Brain pericyte (primary cell): ENCODE measurements at places on chromosomes 6 and 20.

DNA sequence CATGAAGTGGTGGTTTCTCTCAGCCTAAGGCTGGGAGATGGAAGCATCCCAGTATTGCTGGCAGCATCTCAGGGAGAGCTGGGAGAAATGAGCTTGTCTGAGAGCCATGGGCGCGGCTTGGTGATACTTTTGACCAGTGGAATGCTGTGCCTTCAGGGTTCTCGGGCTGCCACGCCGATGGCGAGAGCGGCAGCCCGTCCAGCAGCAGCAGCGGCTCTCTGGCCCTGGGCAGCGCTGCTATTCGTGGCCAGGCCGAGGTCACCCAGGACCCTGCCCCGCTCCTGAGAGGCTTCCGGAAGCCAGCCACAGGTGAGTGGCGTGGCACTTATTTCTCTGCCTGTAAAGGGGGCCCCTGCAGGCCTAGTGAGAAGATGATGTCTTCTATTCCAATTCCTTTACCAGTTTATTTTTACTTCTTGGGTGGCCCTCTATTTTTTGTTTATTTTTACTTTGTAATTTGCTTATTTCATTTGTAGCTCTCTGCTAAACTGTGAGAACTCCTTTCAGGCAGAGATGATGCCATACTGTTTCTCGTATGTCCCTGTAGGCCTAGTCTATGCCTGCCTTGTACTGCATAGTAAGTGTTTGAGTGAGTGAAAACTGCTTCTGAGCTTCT lies 71.7 kb downstream of the ASXL1 start:
- no peak for DNase-seq

DNA sequence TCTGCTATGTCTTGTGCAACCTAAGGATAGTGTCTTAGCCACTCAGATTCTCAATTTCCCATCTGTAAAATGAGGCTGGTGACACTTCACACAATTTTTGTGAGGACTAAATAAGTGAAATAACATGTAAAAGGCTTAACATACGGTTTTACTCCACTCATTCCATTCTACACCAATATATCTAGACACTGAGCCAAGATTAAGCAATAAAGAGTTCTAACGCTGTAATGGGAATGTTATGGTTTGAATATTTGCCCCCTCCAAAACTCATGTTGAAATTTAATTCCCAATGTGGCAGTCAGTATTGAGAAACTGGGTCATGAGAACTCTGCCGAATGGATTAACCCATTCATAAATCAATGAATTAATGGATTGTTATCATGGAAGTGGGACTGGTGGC lies 301.0 kb downstream of the HACE1 start:
- no peak for DNase-seq

GRCh38 chr6:42756722-42757121 lies 10.8 kb upstream of the TBCC start:
- no peak for DNase-seq

GRCh38 chr6:146312608-146313007 lies 231.0 kb upstream of the RAB32 start:
- DNase-seq, result no peak

DNA sequence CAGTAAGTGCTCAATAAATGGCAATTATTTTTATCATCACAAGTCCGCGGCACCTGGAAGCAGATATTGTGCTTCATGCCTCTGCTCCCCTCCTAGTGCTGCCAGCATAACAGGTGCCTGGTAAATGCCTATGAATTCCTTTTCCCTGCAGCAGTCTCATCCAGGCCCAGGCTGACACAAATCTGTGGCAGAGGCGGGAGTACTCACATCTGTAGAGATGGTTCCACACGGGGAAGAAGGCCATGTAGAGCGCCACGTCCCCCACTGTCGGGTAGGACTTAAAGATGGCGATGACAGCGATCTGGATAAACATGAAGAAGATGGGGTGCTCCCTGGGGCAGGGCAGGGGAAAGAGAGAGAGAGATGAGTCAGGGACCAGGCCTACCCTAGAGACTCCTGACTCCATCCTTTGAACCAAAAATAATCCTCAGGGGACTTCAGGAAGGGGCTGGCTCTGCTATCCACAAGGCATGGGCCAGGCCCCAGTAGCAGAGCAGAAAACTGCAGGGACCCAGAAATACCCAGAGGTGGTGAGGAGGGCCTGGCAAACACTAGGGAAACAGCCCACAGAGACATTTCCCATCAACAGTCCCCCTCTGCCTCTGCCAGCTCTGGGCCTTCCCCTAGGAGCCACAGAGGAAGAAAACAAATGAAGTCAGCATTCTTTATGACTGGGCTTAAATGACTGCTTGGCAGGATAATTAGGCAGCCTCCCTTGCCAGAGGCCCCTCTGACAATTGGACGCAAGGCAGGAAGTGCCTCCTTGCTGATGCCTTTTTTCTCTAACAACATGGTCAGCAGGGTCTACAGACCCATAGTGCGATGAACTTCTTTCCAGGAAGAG lies 23.0 kb downstream of the MAP1LC3A start:
- no peak for DNase-seq

DNA sequence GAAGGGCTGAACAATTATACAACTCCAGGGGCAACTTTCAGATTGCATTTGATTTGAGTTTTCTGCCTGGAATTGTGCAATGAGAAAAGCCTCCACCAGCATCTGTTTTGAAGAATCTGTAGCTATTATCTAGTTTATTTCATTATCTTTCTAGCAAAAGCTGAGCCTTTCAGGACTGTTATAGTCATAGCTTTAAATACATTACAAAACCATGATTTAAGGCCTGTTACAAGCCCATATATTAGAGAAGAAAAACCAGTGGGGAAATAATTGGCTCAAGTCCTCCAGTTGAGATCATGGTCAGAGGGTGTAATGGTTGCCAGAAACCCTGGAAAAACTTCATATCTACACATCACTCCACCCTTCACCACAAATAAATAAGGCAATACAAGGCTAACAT lies 676.2 kb downstream of the HDGFL1 start:
- no peak for DNase-seq

DNA sequence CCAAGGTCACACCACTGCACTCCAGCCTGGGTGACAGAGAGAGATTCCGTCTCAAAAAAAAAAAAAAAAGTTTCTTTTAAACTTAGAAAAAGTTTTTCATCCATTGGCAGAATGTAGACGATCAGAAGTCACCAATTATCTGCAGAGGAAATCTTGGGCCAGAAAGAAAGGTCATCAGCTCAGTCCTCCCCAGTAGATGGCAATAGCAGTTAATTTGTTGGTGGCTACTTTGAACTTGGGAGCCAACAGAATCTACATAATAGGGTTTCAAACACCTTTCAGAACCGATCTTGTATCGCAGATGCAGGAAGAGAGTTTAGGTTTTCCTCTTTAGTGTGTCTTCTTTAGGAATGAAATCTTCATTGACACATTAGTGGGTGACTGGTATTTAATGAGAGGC lies 41.7 kb downstream of the LBP start:
- DNase-seq, result no peak
